ENCODE measurements at places on chromosomes 1 and 21.

DNA sequence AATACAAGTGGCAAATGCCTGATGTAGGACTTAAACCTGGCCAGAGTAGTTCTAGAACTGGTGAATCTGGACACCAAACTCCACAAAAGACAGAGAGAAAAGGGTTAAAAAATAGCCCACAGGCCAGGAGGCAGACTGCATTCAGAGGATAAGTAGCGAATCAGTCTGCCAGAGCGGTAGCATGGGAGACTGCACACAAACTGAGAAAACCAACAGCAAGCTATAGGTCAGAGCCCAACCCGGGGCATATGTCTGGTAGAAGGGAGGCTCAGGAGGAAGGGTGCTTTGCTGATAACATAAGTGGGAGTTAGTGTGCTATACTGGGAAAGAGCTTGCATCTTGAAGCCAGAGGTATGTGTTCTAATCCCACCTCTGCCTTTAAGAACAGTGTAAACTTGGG lies 4.0 kb downstream of the LRRC53 start:
- DNase-seq = no peak

DNA sequence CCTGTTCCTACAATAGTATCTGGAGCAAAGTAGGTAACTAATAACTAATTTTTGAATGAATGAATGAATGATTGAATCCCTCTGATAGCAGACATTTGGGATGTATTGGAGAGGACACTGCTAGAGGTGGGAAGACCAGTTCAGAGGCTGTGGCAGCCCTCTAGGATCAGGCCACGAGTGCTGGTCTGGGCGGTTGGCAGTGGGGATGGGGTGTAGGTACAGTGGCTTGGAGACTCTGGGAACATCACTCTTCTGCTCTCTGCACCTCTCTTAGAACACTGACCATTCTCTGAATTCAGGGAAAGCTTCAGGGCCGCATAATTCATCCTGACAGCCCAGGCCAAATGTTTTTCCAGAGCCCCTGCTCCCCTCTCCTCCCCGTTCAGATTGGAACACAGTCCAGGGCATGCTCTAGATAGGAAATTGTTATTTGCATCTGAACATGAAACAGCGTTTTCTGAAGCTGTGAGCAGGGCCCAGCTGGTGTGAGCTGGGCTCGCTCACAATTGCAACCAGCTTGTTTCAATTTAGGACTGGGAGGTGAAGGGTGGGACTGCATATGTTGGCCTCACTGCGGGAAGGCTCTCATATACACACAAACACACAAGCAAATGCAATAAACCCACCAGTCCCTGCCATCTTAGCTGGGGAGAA lies 253.1 kb upstream of the USP24 start:
- no peak for DNase-seq

DNA sequence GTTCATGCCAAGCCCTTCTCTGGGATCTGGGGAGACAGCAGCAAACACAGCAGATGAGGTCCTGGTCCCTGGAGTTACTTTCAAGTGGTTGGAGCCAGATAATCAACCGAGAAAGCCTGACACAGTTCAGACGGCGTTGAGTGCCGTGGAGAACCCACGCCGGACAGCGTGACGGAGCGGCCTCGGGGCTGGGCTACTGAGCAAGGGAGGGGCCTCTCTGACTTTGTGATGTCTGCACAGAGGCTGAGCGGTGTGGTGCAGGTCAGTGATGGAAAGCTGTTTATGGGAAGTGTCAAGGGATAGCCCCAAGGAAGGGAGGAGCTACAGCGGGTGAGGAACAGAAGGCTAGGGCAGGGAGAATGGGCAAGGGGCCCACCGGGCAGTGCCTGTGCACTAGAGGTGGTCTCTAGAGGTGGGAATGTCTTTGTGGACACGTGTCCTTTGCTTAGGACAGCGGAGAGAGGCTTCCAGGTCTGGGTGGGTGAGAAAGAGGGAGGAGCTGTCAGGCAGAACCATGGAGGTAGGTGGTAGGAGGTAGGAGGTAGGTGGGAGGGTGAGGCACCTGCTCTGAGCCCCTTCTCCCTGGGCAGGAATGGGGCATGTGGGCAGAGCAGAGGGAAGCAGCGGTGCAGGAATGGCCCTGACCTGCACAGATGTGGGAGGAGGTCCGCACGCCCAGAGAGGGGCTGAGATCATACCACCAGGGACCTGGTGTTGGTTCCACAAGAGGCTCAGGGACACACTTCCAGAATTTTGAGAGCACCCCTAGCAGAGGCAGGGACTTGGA lies 62.8 kb downstream of the RUNX3 start:
- no peak for DNase-seq

DNA sequence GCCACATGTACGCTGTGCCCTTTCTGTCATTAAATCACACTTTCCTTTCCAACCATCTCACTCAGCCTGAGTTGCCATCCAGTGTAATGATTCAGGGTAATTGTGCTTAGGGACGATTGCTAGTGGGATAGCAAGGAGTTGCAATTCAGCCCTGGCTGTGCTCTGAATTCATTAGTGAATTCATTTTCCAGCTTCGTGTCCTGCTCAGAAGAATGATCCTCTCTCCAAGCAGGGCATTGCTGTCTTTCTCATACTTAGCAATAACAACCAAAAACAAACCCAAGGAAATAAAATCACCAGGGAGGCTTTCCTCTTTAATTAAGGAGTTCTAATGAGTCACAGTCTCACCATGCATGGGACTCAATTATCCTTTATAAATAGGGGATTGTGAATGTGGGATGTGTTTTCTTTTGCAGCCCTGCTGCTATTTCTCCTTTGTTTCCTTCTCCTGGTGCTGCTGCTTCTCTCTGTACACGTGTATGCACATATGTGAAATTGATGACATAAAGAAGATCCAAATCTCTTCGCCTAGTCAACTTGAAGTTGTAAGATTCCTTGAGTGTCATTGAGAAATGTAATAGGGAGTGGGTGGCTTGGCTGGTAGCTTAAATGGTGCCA lies 167.0 kb downstream of the TSEN15 start:
- DNase-seq = no peak

DNA sequence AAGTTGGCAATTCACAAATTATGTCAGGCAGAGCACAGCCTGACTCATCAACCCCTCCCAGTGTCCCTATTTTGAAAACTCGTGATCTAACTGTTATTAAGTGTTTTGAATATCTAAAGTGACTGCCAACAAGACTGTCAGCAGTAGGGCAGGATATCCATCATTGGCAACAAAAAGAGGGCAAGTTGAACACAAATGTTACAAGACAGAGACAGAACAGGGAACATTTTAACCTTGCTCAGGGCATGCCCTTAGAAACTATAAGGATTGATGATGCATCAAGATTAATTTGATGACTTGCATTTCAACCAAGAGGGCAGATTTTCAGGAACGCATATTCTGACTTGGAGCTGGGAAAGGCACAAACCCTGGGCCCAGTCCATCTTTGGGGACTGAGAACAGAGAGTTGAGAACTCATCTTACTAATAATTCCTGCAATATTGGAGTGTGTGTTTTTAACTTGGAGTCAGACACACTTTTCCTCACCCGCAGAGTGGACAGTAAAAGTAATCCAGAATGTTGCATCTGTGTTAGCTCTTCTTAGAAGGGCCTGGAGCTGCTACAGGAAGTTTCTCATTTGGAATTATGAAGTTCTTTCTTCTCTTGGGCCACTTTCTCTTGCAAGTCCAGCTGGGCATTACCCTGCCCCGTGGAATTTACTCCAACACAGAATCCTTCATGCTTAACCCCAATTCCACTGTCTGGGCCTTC lies 317.2 kb downstream of the LTN1 start:
- no peak for DNase-seq

- DNase-seq = no peak
Observed at GRCh38 chr1:186175588-186175987, 199.5 kb downstream of the TPR start.

DNA sequence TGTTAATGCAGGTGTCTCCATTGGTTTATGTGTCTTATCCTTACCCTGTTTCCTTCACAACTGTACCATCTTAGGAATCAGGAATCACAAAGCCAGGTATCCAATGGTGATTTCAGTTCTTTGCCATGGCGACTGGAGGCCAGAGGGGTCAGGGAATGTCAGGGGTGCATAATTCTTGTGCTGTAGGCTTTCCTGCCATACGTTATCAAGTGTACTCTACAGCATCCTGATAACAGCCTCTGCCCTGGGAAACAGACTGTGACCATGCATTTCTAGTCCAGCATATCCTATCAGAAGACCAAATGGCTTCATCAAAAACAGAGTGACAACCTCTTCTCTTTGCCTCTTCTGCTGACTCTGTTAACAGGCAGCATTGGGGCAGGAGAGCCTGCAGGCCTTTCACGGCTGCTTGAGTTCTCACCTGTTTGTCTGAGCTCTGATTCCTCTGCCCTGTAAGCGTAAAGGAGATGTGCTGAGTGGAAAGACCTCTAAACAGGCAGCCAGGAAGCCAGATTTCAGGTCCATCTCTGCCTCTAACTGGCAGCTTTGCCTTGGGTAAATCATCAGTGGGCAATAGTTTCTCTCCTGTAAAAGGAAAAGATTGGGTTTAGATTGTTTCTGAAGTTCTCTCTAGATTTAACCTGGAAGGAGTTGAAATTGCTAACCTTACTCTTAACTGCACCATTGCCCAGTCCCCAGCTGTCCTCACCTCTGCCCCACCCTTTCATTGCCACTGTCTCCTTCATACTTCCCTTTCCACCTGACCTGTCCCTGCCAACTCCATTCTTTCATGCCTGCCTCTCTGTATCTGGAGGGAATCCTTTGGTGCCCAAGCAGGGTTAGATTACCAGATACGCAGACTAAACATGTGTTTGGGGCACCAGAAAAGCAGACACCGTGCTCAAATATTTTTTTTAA lies 80.2 kb downstream of the LRRC8D start:
- no peak for DNase-seq

DNA sequence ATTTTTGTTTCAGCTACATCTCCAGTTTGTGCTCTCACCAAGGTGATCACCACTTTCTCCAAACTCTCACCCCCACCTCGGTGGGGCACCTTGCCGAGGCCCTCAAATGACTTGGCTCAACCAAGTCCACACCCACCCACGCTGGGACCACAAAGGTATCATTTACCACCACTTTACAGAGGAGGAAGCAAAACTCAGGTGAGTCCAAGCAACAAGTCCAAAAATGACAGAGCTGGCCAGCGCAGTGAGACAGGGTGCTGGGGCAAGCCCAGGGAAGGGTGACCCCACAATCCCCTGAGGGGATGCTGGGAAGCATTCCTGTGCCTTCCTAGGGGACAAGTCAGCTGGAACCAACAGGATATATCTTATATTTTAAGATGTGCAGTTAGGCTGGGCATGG lies 24.7 kb downstream of the SSBP3 start:
- no peak for DNase-seq

DNA sequence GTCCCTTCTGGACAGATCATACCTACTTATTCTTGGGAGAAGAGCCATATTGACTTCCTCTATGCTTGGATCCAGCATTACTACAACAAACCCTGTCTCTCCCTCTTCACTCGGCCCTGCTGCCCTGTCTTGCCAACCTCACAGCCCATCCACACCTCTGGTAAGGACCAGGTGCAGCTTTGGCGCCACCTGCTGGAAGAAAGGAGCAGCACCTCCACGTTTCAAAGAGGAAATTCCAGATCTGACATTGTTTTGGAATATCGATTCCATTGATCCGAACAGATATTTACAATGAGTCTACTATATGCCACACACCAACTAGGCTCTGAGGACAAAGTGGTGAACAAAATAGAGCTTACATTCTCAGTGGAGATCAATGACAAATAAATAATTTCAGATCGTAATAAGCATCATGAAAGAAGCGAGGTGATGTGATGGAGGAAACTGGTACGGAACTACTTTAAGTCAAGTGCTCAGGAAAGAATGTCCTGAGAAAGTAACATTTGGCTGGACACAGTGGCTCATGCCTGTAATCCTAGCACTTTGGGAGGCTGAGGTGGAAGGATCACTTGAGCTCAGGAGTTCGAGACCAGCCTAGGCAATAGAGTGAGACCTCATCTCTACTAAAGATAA lies 18.7 kb downstream of the MFSD2A start:
- DNase-seq = peak; percentile 73

GRCh38 chr1:232421143-232421796 lies 208.7 kb downstream of the SIPA1L2 start:
- DNase-seq = no peak

DNA sequence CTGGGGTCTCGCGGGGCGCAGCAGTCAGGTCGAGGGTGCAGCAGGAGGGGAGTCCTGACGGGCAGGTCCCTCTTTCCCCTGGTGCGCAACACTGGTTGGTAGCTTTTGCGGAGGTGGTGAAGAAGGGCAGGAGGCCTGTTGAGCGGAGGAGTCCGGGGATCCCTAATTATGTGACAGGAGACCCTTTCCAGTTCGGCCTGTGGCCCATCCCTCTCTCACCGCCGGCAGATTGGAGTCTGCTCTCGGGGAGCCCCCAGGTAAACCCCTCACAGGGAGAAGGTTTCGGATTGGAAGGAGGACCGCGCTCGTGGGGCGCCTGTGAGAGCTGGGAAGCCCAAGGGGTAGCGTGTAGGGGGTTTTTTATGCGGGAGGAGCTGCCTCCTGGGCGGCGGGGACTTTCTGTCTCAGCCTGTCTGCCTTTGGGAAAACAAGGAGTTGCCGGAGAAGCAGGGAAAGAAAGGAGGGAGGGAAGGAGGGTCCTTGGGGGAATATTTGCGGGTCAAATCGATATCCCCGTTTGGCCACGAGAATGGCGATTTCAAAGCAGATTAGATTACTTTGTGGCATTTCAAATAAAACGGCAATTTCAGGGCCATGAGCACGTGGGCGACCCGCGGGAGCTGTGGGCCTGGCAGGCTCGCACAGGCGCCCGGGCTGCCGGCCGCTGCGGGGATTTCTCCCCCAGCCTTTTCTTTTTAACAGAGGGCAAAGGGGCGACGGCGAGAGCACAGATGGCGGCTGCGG lies 9.5 kb downstream of the SIM2 start:
- DNase-seq = no peak

DNA sequence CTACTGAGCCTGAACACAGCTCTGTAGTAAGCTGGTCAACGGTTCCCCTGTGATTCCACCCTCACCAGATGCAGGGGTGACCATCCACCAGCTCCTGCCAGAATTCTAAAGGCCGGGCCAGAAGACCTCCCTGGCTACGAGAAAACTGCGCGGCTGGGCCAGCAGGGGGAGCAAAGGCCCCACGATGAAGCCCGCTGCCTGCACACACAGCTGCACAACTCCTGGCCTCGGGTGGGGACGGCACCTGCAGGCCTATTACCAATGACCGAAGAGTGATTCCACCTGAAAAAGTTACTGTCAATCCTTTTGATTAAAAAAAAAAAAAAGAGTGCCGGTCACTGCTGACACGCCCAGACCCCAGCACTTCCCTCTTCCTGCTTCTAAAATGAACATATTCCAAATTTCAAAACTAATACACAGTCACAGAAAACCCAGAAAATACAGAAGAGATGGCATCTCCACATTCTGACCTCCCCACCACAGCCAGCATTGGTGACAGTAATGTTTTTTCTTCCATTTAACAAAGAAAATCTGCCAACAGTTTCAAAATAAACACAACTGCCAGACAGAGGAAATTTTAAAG lies 49.8 kb upstream of the RIPK4 start:
- DNase-seq = peak; percentile 41

Data from effector CD4-positive, alpha-beta T cell (primary cell).